ENCODE measurements at places on chromosomes 13 and 19. TPM values are rescaled to one million over a fixed set of nuclear protein-coding genes. Genes with fewer than 3 reads are reported as not detected.
A peak's percentile ranks its signal among the peaks of the same experiment; 100 is the strongest.

DNA sequence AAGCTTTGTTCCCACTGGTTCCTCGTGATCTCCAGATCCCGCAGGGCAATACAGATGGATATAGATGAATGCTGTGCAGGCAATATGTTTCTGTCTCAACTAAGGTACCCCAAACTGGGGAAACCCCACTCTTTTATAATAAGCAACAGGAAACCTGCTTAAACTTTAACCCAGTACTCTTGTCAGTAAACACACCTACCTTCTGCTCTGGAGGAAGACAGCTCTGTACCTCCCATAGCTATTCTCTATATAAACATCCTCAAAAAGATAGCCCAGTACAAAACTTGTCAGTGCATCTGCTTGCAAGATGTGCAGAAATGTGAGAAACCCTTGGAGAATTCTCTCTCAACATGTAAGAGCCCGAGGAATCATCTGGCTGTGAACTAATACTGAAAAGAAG, 583.6 kb downstream of the OLFM4 start:
- H3K27ac ChIP-seq, result no peak overlapping the region
- DNase-seq, result no peak
- H3K4me1 ChIP-seq, result no peaks in the 10 kb centered on the region
- no peaks in the 10 kb centered on the region for H3K27me3 ChIP-seq

IGFLR1 gene
- total RNA-seq, result 6.4 TPM

GRCh38 chr13:98346904-98347636, 170.0 kb upstream of the RNF113B start:
- H3K4me3 ChIP-seq, result no peak overlapping the region
- H3K36me3 ChIP-seq, result peaks cover 3% of the 10 kb centered on the region
- no peak overlapping the region for H3K27ac ChIP-seq
- DNase-seq, result no peak
- no peaks in the 10 kb centered on the region for H3K27me3 ChIP-seq
- H3K4me1 ChIP-seq, result no peaks in the 10 kb centered on the region

LGI4 gene
- total RNA-seq, result 9.1 TPM

- H3K36me3 ChIP-seq, result no peaks in the 10 kb centered on the region
- DNase-seq, result no peak
- peaks cover 9% of the 10 kb centered on the region for H3K4me1 ChIP-seq
- H3K4me3 ChIP-seq, result no peak overlapping the region
- H3K27ac ChIP-seq, result no peak overlapping the region
These were observed 6.9 kb downstream of the CARM1 start for GRCh38 chr19:10878253-10878652.

DNA sequence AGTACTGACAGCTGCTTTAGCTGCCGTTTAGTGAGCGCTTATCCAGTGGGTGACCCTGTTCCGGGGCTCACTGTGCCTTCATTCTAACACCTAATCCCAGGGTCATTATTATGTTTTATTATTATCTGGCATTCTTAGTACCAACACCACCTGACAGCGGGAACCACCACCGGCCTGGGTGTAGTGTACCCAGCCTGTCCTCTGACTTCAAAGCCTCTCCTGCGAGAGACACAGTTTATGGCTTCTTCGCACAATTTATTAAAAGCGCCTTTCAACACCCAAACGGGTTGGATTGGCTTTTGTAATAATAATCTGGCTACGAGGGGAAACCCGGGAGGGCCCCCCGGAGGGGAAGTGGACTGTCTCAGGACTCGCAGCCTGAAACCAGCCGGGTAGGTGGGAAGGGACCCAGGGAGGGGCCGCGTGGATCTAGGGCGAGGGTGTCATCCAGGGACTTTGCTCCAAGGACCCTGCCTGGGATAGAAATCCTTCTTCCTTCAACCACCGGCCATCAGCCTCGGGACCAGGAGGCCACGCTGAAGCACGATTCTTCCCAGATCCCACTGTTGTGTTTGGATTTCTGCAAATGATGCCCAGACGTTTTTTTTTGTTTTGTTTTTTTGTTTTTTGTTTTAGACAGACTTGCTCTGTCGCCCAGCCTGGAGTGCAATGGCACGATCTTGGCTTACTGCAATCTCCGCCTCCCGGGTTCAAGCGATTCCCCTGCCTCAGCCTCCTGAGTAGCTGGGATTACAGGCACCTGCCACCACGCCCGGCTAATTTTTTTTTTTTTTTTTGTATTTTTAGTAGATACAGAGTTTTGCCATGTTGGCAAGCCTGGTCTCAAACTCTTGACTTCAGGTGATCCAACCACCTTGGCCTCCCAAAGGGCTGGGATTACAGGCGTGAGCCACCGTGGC, 1.6 kb upstream of the ZBTB7A start:
- peak overlapping the region; percentile 94 for H3K27ac ChIP-seq
- peak; percentile 26 for DNase-seq
- H3K4me1 ChIP-seq, result peaks cover 36% of the 10 kb centered on the region
- no peaks in the 10 kb centered on the region for H3K36me3 ChIP-seq
- H3K4me3 ChIP-seq, result peak overlapping the region; percentile 100

- H3K27me3 ChIP-seq, result no peaks in the 10 kb centered on the region
- H3K4me1 ChIP-seq, result peaks cover 74% of the 10 kb centered on the region
- peak overlapping the region; percentile 68 for H3K27ac ChIP-seq
- peak; percentile 84 for DNase-seq
- H3K4me3 ChIP-seq, result peak overlapping the region; percentile 71
- H3K36me3 ChIP-seq, result peaks cover 33% of the 10 kb centered on the region
These were observed 690 bp upstream of the B3GNT8 start for GRCh38 chr19:41427647-41428480.

DNA sequence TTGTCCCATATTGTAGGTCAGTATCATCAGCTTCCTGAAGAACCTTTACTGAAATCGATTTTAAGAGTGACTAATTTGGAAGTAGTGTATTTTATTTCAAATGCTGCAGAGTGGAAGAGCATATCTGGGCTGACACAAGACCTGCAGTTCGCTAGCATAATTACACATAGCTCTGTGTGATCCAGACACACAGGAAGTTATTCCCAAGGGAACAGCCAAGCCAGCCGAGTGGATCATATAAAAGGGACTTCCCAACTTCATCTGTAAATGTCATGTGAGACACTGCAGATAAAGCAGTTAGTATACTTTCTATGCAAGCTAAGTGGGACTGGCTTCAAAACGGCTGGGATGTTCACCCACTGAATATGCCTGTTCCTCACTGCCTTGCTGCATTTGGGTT, 760.4 kb downstream of the SLITRK1 start:
- no peaks in the 10 kb centered on the region for H3K27me3 ChIP-seq
- no peak for DNase-seq
- no peaks in the 10 kb centered on the region for H3K36me3 ChIP-seq
- H3K27ac ChIP-seq, result no peak overlapping the region

- H3K4me1 ChIP-seq, result no peaks in the 10 kb centered on the region
- no peak overlapping the region for H3K4me3 ChIP-seq
- H3K27ac ChIP-seq, result no peak overlapping the region
- H3K27me3 ChIP-seq, result no peaks in the 10 kb centered on the region
- H3K36me3 ChIP-seq, result no peaks in the 10 kb centered on the region
- DNase-seq, result no peak
These were observed 254.2 kb downstream of the GPC5 start for GRCh38 chr13:91652404-91653301.
